ENCODE measurements at places on chromosomes 7 and 10.

- DNase-seq = no peak
Measured at GRCh38 chr7:89987665-89988064, 166.6 kb upstream of the STEAP1 start.

- no peak for DNase-seq
Measured at GRCh38 chr7:95630702-95631458, 34.6 kb upstream of the PDK4 start.

DNA sequence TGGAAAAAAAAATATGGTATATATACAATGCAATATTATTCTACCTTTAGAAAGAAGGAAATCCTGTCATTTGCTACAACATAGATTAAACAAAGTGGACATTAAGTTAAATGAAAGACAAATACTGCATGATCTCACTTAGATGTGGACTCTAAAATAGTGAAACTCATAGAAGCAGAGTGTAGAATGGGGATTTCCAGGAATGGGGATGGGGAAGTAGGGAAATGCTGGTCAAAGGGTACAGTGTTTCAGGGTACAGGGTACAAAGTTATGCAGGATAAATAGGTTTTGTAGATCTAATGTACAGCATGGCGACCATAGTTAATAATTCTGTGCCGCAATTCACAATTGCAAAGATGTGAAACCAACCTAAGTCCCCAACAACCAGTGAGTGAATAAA lies 385.5 kb downstream of the SFMBT2 start:
- DNase-seq = no peak

GRCh38 chr10:124020981-124021815 lies 72.2 kb downstream of the CHST15 start:
- DNase-seq = no peak

DNA sequence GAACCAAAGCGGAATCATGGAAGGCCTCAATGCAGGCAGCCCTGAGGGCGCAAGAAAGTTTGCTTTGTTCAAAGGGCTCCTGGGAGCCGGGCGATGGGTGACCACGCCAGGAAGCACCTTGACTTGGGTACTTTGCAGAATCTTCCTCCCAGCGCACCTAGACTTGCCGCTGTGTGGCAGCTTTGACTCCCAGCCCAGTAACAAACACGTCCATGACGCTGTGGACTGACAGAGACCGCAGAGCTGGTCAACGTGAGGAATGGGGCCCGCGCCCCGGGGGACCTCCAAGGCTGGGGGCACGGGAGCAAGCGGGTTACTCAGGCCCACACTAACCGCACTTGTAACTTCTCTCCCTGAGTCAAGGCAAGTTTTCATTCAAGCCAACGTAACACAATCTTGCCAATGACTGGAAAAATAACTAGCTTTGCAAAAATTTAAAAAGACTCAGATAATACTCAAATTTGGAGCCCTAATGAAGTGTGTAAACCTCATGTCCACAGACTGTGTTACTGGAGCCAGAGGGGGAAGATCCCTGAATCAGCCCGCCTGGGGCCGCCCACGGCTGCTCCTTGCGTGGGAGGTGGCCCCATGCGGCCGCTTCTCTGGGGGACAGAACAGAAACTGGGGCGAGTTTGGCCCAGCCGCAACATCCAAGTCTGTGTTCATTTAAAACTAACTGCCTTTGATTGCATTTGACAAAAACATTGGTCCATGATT lies 130.8 kb downstream of the DNAJB6 start:
- DNase-seq = no peak

DNA sequence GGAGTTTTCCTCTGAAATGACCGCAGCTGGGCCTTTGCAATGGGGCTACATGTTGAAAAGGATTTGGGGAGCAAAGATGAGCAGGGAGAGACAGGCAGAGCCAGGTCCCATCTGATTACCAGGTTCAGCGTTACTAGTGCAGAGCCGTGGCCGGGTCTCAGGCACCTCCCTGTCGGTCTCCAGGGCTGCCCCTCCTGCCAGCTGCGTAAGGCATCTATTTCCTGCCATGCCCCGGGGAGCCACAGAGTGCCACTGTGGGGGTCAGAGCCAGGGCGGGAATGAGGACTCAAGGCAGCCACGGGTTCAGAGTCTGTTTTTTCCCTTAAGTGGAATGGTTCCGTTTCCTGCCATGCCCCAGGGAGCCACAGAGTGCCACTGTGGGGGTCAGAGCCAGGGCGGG lies 382.6 kb upstream of the SHH start:
- no peak for DNase-seq

DNA sequence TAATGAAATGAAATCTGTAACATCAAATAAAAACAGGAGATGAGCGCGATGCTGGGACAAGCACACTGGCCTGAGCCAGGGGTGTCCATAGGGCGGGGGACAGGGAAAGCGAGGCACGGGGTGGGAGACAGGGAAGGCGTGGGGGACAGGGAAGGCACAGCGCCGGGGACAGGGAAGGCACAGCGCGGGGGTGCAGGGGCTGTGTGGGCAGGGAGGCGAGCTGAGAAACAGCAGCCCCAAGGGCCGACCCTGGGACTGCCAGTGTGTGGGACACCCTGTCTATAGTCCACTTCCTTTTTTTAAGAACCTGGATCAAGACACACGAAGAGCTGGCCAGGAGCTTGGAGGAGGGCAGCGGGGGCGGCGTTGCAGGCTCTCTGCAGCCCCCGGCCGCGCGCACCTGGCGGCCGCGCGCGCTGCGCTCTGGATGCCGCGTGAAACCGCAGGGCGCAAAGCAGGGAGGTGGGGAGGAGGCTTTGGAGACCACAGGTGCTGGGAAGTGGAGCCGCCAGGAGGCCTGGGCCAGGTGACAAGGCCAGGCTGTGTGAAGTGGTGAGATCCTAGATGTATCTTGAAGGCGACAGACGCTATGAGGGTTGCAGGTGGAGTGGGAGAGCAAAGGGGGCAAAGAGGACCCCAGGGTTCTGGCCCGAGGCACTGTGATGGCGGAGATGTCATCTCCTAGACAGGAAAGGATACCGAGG lies 157.7 kb downstream of the COBL start:
- DNase-seq = no peak

DNA sequence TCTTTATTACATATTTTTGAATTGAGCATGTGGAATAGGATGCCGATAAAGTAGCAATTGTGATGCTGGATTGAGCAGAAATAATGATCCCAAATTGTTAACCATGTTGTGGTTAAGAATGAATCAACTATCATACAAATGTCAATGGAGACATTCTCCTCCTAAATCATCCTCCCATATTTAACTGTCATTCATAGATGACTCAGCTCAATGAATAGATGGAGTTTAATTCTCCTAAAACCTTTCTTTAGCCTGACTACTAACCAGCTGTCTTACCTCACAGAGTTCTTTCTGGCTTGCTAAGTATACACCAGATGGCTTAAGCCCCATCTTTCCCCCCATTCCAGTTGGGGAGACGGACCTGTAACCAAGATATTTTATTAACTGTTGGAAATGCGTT lies 23.4 kb upstream of the NPS start:
- no peak for DNase-seq

DNA sequence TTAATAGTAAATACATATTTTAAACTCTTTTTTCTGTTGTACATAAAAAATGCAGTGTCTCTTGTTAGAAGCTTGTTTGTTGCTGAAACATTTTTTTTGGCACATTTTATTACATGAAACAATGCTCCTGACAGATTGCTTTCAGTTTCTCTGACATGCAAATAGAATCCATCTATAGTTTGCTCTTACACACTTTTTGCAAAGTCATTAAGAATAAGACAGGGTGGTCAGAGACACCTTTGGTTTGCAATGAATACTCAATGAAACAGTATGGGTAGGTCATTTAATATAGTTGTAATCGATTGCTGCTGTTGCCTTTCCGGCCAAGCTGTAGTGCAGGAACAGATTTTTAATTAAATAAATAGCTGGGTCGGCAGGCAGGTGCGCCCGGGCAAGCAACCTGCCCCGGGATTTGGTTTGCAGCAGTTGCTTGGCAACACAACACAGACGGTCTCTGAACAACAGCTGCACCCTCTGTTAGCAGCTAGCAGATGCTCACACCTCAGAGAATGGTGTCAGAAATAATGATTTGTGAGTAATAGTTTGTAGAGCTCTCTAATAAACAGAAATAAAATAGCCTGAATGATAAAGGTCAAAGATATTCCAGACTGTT lies 115.7 kb upstream of the CACNA2D1 start:
- no peak for DNase-seq

GRCh38 chr7:98250789-98251188 lies 1.2 kb downstream of the TECPR1 start:
- DNase-seq = peak; percentile 16

GRCh38 chr10:68553138-68553537 lies 7.0 kb upstream of the TET1 start:
- DNase-seq = no peak

GRCh38 chr10:13099666-13100348 lies at the start of gene OPTN:
Gene OPTN (plus strand): TSS chr10:13100163. CDS start chr10:13109123, 8,960 bp downstream.
- DNase-seq = peak; percentile 68

- DNase-seq = no peak
Measured at GRCh38 chr10:18400906-18401245, 250.5 kb downstream of the NSUN6 start.

GRCh38 chr7:92840316-92840715 lies 3.9 kb upstream of the CDK6 start:
- no peak for DNase-seq

GRCh38 chr7:116644628-116645027 lies 27.4 kb upstream of the MET start:
- no peak for DNase-seq

- no peak for DNase-seq
Measured at GRCh38 chr10:98173260-98173659, 38.8 kb downstream of the R3HCC1L start.

GRCh38 chr7:158241919-158242318 lies 345.7 kb downstream of the PTPRN2 start:
- no peak for DNase-seq

DNA sequence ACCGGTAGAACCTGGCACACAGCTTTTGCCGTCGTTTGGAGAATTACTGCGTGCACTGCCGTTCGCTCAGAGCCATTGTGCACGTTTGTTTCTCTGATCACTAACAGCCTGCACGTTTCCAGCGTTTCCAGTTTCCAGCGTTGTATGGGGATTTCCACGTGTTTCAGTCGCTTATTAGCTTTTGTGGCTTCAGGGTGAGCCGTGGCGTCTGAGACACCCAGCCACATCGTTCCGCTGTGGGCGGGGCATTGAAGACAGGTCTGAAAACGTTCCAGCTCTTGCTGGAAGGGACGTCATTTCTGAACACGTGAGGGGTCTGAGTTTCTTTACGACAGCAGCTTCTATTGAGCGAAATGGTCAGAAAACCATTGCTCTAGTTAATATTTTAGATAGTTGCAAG lies 164.8 kb downstream of the DNAJB6 start:
- peak; percentile 19 for DNase-seq

DNA sequence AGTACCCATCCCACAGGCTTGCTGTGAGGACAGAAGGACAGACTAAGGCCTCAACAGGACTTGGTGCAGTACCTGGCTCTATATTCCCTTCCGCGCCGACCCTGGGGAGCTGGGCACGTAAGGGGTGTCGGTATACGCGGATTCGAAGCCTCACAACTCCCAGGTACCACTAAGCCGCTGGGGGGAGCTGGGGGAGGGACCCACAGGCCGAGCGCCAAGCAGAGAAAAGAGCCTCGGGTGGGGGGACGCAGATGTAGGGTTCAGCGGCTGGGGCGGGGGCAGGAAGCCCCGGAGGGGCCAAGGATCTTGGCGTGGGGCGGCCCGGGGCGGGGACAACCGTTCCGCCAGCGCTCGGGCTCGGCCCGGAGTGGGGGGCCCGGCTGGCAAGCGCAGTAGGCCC lies 126.4 kb upstream of the ZNF746 start:
- peak; percentile 18 for DNase-seq

DNA sequence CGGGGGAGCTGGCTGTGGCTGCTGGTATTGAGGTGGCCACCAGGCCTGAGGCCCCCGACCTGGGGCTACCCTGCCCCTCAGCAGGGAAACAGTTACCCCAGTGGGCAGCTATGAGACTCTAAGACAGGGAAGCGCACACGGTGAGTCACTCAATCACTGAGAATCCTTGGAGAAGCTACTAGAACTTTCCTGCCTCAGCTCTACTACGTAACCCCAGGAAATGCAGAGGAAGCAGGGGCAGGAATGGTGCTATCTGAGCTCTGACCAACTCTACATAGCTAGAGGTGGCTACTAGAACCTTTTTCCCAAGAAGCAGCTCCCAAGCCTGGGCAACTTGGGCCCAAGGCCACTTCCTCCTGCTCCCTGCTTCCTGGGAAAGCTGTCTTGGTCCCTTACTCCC lies 11.8 kb downstream of the DNAJB12 start:
- DNase-seq = no peak

- DNase-seq = peak; percentile 45
Measured at GRCh38 chr7:73623798-73624668, at the start of gene MLXIPL. Gene MLXIPL (minus strand): TSS chr7:73624522. CDS start chr7:73624492, 30 bp downstream.

DNA sequence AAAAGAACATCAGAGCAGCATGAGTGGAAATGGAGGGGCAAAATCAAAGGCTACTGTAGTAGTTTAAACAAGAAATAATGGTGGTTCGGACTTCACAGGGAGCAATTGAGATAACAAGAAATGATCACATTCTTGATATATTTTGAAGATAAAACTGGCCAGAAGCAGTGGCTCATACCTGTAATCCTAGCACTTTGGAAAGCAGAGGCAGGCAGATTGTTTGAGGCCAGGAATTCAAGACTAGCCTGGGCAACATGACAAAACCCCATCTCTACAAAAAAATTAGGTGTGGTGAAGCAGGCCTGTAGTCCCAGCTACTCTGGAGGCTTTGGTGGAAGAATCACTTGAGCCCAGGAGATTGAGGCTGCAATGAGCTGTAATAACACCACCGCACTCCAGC lies 22.9 kb downstream of the EEF1AKMT2 start:
- no peak for DNase-seq

DNA sequence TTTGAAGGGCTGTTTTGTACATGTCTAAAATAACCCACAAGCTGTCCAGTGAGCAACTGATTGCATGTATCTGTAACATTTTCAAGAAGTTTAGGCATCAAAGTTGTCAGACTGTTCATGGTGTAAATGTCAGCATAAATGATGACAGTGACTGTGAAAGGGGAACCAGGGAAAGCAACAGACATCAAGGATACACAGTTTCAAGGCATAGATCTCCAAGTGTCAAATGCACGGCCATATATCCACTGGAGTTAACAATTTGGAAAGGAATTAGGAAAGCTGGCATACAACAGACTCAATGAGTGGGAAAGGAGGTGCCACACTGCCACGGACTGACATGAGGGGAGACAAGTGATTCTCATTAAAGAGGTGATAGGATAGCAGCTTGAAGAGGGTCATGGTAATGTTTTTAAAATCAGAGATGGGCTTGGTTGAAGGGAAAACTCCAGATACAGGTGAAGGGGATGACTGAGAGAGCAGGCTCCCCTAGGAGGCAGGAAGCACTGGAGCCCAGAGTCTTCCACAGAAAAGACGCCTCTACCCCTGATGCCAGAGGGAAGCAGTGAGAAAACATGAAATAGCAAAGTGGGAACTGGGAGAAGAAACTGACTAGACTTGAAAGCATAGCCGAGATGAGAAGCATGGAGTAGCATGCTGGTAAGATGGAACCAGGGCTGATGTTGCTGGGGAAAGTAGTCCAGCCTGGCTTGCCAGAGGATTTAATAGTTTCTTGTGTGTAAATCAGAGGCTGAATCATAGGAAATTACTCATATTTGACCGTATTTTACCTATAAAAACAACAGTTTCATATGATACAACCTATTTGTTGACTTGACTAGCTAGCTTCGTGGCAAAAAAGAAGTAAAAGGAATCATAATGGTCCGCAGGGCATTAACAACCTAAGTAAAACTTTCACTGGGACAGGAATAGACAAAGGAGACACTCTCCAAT lies 18.6 kb downstream of the NSMCE4A start:
- DNase-seq = no peak

- no peak for DNase-seq
Measured at GRCh38 chr7:91181949-91182348, 82.3 kb upstream of the FZD1 start.

- no peak for DNase-seq
Measured at GRCh38 chr7:122561326-122561725, 137.6 kb downstream of the RNF133 start.
